GM13977 (cell line): ENCODE measurements at places on chromosomes 7 and 10.
A peak's percentile ranks its signal among the peaks of the same experiment; 100 is the strongest.

DNA sequence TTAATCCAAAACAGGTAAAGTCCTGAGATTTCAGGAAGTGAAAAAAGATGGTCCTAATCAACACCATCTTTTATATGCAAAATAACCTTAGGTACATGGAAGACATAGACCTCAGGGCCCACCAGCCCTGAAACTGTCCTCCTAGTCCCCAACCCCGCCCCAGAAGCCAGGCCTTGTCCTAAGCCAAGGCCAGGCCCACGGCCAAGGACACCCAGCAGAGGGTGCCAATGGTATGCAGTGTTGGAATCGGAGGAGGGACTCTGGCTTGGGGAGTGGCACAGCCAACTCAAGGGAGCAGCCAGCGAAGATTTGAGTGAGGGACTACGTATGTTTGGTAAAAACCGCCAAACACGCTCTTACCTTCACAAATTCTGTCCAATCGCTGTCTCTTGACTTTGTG is 96.7 kb downstream of the ZRANB1 start:
- DNase-seq, result no peak

DNA sequence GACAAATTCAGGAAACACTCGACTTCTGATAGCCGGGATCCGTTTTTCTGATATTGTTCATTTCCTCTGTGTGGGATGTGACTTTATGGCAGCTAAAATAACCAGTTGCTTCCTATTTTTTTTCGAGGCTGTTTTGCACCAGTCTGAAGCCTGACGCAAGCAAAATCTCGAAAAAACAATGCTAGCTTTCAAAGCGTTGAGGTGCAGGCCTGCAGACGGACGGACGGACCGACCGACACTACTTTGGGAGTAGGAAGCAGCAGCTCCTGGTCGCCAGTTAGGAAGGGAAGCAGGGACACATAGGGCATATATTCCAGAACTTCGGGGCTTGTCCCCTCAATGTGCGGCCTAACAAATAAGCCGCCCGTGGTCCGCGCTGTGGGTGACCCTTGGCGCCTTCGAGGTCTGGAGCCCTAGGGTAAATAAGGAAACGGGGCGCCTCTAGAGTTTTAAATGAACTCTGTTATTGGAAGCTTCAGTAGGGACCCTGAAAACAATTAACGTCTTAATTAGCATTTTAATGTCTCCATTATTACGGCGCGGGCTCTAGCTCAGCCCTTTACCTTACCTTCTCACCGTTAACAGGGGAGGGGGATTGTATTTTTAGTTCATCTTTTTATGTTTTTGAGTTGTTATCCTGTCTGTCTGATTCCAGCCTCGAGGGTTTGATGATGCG is 1.3 kb downstream of the HHEX start:
- no peak for DNase-seq

DNA sequence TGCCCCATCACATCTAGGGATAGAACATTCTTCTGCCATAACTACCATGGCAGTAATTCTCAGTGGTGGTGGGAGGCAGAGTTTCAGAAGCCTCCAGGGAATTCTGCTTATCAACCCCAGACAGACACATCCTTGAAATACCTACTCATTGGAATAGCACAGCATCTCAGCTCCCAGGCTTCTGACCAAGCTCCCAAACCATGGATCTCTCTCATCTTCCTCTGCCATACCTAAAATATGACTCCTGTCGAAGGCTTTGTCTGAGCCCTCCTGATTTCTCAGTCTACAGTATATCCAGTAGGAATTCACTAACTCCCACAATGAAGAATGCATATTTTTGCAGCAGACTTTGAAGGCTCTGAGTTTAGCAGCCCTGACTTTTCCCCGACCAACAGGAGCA is 687.5 kb downstream of the GRID1 start:
- DNase-seq, result no peak

DNA sequence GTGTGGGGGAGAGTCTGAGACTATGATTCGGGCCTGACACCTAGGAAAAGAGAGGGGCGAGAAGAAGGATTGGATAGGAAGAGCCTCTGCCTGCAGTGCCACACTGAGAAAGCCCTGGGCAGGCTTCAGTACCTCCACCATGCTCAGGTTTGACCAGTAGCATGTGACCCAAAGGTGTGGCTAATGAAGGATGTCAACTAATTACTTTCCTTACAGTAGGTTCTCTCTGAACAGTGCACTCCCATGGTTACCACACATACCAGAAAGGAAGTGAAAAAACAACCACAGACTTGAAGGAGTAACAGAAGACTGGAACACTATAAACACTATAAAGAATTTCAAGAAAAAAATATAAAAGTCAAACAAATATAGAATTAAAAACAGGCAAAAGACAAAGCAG is 46.2 kb downstream of the SEM1 start:
- DNase-seq, result peak; percentile 14

- no peak for DNase-seq
Observed at GRCh38 chr10:11683529-11684320, 58.5 kb upstream of the ECHDC3 start.

DNA sequence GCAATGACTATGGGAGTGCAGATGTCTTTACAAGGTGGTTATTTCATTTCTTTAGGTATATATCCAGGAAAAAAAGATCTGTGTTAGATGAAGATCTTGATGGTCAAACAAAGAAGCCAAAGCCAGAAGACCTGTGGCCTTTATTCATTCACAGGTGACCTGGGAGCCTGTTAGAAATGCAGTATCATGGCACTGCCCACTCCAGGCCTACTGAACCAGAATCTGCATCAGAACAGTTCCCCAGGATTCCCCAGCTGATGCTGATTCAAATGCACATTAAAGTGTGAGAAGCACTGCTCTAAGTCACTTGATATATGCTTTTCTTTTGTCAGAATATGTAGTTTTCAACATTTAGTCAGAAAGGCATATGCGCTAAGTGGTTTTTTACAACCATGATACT is 251.1 kb downstream of the IPMK start:
- no peak for DNase-seq

DNA sequence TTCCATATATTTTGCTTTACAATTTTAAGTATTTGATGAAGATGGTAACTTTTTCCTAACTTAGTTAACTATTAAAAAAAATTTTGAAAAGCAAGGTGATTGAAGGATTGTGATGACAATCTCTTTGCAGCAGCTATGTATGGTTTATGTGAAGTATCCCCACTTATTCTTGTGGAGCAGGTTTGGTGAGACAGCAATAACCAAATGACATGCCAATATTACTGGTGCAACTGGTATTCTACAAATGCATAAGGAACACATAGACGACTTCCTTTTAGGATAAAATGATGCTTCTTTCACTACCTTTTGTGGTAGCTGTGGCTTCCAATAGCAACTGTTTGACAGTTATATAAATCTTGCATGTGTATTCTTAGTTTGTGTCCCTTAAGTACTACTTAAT is 465.3 kb downstream of the PLXDC2 start:
- DNase-seq, result no peak
